ENCODE measurements at places on chromosomes 12 and 14.

DNA sequence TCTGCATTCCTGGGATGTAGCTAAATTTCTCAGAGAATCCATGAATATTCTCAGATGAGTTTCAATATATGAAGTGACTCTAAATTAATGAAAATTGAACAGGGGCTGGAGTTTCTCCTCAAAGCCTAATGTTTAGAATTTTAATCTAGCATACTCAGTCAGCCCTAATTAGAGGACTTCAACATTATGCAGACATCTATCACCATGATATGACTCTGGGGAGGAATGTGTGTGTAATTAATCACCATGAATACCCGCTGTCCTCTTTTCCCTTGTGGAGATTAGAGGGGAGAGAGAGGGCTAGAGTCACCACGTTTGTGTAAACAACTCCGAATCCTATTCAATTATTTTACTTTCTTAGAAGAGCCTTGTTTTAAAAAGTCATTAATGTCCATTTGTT, 698.6 kb upstream of the MDGA2 start:
- DNase-seq, result no peak

DNA sequence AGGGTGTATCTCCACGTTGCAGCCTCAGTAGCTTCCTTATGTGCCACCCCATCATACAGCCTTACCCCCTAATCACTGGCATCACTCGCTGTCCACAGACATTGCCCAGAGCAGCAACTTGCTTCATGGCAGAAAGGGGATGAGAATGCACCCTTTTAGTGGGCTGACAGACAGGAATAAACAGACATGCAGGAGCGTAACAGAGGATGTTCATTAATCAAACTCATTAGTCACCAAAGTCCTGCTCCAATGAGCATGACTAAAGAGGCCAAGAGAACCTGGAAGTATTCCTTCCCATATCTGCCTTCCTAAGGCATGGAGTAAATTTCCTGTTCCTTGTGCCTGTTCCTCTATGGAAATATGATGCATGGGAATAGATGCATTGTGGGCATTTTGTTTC, 197.0 kb downstream of the PHLDA1 start:
- no peak for DNase-seq

DNA sequence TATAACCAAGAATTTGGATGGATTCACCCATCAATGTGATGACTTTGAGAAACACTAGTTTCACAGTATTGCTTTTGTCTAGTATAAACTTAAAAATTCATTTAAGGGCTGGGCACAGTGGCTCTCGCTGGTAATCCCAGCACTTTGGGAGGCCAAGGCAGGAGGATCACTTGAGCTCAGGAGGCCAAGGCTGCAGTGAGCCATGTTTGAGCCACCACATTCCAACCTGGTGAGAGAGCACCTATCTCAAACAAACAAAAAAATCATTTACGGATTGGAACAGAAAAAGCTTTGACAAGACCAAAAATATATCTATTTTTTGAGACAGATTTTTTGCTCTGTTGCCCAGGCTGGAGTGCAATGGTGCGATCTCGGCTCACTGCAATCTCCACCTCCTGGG, 27.5 kb downstream of the GNS start:
- no peak for DNase-seq

- DNase-seq, result no peak
Observed at GRCh38 chr14:88829188-88829587, 4.7 kb downstream of the TTC8 start.

- peak; percentile 91 for DNase-seq
Observed at GRCh38 chr12:52415870-52416750, 10.0 kb upstream of the KRT82 start.

DNA sequence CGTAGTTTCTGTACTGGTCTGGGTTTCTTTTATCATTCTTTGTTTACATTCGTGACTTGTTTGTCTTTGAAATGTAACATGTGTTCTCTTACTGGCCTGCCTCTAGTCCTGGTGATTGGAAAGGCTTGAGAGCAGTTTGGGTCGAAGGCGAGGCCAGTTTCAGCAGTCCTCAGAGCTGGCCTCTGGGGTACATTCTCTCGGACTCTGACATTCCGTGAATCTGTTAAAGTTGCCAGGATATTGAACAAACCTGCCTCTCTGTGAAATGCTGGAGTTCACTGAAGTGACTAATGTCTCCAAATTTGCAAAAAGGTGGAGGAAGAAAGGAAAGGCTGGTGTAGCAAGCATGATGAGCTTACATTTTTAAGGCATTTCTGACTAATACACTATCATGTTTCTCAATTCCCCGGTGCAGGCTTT, 1.5 kb downstream of the PLEKHA5 start:
- peak; percentile 60 for DNase-seq

GRCh38 chr14:37819155-37820015, 224.0 kb downstream of the TTC6 start:
- DNase-seq, result peak; percentile 94

GRCh38 chr14:52329678-52330369, 15.7 kb downstream of the PTGER2 start:
- no peak for DNase-seq

DNA sequence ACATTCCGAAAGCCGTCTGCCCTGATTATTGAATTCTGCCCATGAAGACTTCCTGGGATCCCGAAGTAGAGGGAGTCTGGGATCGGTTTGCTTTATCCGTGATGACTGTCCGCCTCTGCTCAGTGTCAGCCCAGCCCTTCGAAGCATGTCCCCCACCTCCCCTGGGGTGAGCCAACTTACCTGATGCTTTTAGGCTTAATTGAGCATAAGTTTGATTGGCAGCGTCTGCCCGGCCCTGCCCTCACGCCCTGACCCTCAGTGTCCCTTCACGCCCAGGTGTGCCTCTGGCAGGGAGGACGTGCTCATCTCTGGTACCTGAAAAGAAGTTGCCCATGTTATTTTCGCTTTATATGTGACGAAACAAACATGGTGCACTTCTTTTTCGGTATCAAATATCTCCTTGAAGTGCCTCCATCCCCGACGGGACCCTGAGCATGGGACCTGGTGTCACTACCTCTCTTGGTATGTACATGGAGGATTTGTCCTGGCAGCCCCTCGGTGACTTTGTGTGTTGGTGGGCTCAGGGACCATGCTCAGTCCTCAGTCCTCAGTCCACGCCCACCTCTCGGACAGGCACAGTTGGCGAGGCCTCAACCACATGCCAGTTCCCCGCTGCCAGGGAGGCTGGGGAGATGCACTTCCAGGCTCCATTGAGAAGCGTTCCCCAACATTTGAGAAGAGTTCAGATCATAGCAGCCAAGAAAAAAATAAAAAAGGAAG, 130.1 kb upstream of the RTL1 start:
- no peak for DNase-seq

DNA sequence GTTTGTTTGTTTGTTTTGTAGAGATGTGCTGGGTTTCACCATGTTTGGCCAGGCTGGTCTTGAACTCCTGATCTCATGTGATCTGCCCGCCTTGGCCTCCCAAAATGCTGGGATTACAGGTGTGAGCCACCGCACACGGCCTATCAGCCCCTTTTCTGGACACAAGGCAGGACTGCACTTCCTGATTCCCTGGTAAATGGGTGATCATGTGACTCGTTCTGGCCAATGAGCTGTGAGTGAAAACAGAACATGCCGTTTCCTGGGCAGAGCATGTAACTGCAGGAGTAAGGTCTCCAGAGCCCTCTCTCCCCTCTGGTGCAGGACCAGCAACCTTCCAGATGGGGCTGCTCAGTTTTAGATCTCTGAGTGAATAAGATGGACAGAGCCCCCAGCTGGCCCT, 92.7 kb downstream of the ITPK1 start:
- DNase-seq, result no peak

- no peak for DNase-seq
Observed at GRCh38 chr14:89314274-89314673, 102.8 kb downstream of the FOXN3 start.

DNA sequence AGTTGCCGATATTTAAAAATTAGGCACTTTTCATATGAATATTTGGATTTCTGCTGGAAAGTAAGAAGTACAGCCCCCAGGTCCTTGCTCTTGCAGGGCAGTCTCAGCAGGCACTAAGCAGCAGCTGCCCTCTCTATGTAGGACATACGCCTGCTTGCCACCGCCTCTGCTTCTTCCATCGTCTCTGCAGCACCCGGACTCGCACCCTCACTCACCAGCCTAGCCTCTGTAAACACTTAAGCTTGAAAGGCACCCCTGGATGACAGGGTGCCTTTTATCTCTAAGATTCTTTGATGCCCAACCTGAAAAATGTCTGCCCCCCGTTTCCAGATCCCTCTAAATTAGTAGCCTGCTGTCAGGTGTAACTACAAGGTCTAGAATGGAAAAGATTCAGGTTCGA, 19.0 kb downstream of the OTUB2 start:
- DNase-seq, result no peak

- DNase-seq, result no peak
Observed at GRCh38 chr12:42953021-42953420, 363.5 kb upstream of the PRICKLE1 start.

GRCh38 chr14:65850429-65851135, 438.1 kb downstream of the FUT8 start:
- DNase-seq, result no peak

DNA sequence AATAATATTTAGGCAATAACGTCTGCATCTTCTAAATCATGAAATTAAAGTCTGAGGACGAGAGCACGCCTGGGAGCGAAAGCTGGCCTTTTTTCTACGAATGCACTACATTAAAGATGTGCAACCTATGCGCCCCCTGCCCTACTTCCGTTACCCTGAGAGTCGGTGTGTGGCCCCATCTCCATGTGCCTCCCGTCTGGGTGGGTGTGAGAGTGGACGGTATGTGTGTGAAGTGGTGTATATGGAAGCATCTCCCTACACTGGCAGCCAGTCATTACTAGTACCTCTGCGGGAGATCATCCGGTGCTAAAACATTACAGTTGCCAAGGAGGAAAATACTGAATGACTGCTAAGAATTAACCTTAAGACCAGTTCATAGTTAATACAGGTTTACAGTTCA, 19.3 kb downstream of the CKB start:
- DNase-seq, result no peak
